T-helper 17 cell (primary cell): ENCODE measurements at places on chromosomes 4 and X. TPM values are rescaled to one million over a fixed set of nuclear protein-coding genes. Genes with fewer than 3 reads are reported as not detected.

GRCh38 chr4:156999175-156999517 is 27.5 kb upstream of the PDGFC start:
- no peaks in the 10 kb centered on the region for H3K4me1 ChIP-seq
- H3K36me3 ChIP-seq, result no peaks in the 10 kb centered on the region
- H3K4me3 ChIP-seq, result no peak overlapping the region
- no peak overlapping the region for H3K27ac ChIP-seq

DNA sequence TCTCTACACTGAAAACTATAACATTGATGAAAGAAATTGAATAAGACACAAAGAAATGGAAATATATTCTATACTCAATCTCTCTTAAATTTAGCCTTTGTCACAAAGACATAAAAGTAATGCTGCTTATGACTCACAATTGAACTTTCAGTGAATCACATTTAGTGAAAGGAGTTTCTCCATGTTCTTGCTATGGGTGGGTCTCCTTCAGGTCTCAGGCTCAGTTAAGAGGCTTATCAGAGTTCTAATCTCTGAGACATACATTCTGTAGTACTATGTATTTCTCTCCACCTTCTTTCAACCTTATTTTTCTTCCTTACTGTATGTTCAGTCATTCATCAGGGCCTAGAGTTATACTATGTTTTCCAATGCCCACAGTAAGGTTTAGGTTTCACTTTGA is 220.9 kb downstream of the DTHD1 start:
- H3K27ac ChIP-seq, result no peak overlapping the region
- H3K27me3 ChIP-seq, result peaks cover 5% of the 10 kb centered on the region
- DNase-seq, result no peak
- peaks cover 2% of the 10 kb centered on the region for H3K36me3 ChIP-seq
- H3K4me1 ChIP-seq, result no peaks in the 10 kb centered on the region

PFKFB1 gene
- 0.27 TPM for total RNA-seq

DNA sequence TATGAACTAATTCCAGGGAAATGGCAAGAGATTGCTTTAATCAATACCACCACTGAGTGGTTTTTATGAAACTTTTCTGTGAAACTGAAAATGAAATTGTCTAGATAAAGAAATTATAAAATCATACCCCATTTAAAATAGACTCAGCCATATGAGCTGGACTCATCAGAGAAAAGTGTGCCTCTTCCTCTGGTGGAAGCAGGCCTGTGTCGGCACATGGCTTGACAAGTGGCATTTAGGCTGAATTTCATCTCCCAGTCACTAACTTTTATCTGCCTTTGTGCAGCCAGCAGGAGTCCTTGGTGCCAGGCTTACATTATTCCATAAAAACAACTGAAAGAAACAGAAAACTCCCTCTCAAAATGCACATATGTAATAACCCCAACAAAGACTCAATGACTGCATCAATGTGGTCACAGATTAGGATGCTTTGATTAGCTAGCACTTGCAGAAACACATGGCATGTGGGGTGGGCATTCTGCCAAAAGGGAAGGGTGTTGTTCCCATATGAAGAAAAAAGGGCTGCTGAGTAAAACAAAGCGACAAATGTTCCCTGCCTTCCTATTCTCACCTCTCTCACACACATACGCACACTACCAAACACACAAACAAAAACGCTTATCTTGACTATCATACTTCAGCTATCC is 232.3 kb downstream of the PABPC4L start:
- DNase-seq, result no peak
- H3K27ac ChIP-seq, result no peak overlapping the region
- H3K36me3 ChIP-seq, result no peaks in the 10 kb centered on the region
- no peaks in the 10 kb centered on the region for H3K27me3 ChIP-seq
- H3K4me3 ChIP-seq, result no peak overlapping the region
- no peaks in the 10 kb centered on the region for H3K4me1 ChIP-seq

RAI2 gene
- total RNA-seq, result 0.72 TPM

GRCh38 chr4:5712517-5712916 is 1.5 kb downstream of the EVC start:
- H3K27me3 ChIP-seq, result peaks cover 30% of the 10 kb centered on the region
- H3K36me3 ChIP-seq, result peaks cover 3% of the 10 kb centered on the region
- peak overlapping the region; percentile 3 for H3K4me3 ChIP-seq
- DNase-seq, result no peak
- H3K4me1 ChIP-seq, result peaks cover 4% of the 10 kb centered on the region
- H3K27ac ChIP-seq, result no peak overlapping the region

DNA sequence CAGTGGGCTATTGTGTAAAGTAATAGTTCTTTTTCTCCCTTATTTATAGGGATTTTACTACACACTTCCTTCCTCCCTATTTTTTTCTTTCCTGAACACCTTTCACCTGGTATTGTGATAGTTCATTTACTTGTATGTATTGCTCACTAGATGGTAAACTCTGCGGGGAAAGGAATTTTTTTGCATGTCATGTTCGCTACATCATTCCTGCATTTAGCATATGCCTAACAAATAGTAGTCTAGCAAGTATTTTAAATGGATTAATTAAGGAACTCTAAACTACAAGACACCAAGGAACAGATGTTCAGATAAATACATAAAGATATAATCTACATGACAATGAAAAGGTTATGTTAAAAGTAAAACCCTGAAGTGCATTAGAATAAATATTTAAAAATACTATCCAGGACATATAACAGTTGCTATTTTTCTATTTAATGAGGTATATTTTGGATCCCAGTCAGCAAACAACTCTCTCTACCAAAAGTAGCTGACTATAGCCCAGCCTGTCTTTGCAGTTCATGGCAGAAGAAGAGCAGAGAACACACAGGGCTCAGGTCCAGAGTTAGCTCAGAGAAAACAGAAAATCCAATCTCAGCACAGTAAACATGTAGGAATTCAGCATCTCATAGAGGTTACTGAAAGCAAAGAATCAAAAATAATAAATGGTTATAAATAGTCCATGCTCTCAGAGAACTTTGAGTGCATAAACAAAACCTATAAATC is 87.8 kb downstream of the PACRGL start:
- no peaks in the 10 kb centered on the region for H3K4me1 ChIP-seq
- H3K4me3 ChIP-seq, result no peak overlapping the region
- no peaks in the 10 kb centered on the region for H3K36me3 ChIP-seq
- no peak overlapping the region for H3K27ac ChIP-seq
- DNase-seq, result no peak
